Stimulated activated CD4-positive, alpha-beta T cell treated with anti-CD3 and anti-CD28 coated beads, Interleukin-12 subunit alpha, Interleukin-12 subunit beta, amount 100 ng/mL, for 24 hours (primary cell): ENCODE measurements at places on chromosomes 5 and 9.

DNA sequence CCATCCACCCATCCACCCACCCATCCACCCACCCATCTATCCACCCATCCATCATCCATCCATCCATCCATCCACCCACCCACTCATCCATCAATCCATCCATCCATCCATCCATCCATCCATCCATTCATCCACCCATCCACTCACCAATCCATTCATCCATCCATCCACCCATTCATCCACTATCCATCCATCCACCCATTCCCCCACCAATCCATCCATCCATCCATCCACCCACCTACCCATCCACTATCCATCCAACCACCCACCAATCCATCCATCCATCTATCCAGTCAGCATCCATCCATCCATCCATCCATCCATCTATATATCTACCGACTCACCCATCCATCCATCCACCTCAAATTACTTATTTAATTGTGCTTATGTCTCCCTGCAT lies 36.9 kb upstream of the PHYKPL start:
- DNase-seq: no peak

GRCh38 chr5:172235827-172236736 lies 42.1 kb downstream of the EFCAB9 start:
- DNase-seq: no peak

- no peak for DNase-seq
Observed at GRCh38 chr9:131258186-131258585, 18.1 kb downstream of the FAM78A start.

- no peak for DNase-seq
Observed at GRCh38 chr9:94018628-94019027, 63.5 kb upstream of the BARX1 start.

GRCh38 chr9:116350213-116350612 lies 196.6 kb downstream of the PAPPA start:
- no peak for DNase-seq
